CD4-positive, alpha-beta T cell (primary cell): ENCODE measurements at places on chromosomes 6 and 20. TPM values are rescaled to one million over a fixed set of nuclear protein-coding genes. Genes with fewer than 3 reads are reported as not detected.

DNA sequence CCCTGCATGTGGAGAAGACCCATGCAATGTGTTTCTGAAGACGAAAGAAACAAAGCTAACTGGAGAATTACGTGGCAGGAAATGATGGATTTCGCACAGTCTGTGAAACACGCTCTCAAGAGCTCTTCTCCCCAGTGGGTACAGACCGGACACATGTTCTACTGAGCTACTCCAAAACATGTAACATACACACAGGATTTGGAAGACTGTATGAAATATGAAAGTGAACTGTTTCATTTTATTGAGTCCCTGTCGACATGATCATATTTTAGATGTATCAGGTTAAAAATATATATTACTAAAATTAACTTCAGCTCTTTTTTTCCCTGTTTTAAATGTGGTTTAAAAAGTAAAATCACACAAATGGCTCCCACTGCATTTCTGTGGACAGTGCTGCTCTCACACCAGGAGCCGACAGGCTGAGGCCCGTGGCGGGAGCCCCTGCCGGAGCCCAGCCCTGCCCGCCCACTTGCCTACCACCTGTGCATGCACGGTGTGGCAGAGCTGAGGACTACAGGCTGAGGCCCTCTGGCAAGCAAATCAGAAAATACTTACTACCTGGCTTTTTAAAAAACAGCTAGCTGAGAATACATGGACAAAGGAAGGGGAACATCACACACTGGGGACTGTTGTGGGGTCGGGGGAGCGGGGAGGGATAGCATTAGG is 58.9 kb upstream of the NXT1 start:
- DNase-seq, result no peak

DDO gene
- total RNA-seq, result not detected

- DNase-seq, result no peak
These were observed 33.9 kb downstream of the FOXO3 start for GRCh38 chr6:108594640-108595039.

GRCh38 chr6:108676555-108676954 is 115.8 kb downstream of the FOXO3 start:
- DNase-seq, result no peak

DNA sequence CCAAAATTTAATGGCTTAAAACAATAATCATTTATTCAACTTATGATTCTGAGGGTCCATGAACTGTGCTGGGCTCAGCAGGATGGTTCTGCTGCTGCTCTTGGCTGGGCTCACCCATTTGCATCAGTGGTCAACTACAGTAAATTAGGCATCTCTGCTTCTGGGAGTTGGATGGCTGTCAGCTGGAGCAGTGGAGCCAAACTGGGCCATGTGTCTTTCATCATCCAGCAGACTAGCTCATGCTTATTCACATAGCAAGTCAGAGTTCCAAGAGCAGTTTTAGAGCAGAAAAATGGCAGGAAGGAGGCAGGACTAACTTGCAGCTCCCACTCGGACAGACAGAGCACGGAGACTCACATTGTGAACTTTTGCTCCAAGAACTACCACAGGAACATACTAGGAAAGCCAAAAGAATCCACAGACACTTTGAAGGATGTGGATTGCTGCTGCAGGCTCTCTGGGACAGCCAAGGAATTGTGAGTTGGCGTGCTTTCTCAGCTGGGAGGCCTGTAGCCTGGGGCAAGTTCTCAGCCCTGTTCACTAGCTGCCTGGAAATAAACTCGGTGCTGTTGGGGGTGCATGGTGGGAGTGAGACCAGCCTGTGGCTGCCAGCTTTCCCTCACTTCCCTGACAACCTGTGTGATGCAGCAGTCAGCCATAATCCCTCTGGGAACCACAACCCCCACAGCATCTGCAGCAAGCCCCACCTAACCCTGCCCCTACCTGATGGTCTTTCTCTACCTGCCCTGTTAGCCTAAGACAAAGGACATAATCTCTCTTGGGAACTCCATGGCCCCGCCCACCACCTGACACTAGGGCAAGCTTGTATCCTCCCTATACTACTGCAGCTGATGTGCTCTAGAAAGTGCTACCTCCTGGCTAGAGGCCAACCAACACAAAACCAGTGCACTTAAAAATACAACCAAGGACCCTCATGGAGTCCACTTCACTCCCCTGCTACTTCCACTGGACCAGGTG is 129.0 kb downstream of the JPH2 start:
- no peak for DNase-seq

HLA-DPB1 gene
- total RNA-seq, result 31.7 TPM

OR11A1 gene
- not detected for total RNA-seq

FOXS1 gene
- not detected for total RNA-seq

DNA sequence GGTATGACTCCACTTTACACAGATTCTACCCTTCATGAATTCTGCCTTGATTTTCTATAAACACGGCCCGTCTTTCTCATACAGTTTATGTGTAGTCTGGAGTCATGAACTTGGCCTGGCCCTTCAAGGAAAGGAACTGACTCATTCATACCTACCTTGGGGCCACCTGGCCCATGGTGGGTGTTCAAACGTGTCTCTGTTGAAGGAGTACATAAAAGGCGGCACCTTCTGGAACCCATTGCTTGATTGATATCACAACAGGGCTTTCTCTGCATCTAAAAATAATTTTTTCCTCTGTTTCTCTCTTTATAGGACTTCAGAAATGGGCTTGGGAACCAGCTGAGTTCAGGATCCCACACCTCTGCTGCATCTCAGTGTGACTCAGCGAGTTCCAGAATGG is 363.0 kb upstream of the SOX4 start:
- no peak for DNase-seq

DNA sequence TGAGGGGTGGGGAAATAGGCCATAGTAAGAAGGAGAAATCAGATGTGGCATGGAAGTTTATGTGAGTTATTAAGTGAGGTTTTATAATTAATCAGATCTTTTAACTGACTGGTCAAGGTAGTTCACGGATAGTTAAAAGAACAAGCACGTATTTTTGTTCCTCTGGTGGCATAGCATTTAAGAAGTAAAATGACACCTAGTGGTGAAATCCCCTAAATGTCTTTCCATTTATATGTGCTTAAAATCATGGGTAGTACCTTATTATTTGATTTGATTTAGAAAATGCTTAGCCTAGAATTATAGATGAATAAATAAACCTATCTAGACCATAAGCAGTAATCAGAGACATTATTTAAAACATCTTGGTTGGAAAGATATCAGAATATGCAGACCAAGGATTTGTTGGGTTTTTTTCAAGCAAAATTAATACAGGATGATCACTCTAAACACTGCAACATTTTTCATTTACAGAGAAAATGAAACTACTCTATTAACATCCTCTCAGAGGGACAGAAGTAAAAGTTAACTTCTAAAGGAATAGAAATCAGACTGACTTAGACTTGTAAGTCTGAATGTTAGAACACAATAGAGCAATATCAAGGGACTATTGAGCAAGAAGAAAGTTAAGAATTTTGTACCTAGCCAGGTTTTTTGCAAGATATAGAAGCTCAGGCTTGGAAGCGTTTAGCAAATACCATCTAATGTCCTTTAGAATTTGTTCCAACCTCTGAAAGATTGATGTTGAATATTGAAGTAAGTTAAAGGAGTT is 81.1 kb downstream of the STXBP5 start:
- peak; percentile 48 for DNase-seq

- no peak for DNase-seq
These were observed 730.3 kb downstream of the DOK5 start for GRCh38 chr20:55205665-55206064.

DNA sequence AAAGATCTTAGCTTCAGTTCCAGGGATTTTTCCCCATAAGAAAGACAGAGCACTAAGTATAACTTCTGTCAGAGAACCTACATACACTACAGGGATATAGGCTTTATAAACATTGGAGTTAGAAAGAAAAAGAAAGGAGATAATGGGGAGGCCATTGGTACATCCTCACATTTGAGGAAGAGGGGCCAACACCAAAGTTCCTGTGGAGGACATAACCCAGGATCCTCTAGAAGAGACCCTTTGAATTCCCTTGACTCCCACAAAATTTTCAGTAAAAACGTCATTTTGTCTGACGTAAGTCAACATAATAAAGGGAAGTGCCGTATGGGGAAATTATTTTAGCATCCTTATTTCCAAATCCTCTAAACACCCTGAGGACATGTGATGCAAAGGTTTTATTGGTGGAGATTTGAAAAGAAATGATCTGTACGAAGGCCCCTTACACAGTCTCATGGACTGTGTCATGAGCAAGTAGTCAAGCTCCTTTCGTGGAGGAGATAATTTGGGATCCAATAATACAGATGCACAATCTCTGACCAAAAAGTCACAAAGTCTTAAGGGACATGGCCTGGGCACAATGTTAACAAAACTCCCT is 33.2 kb downstream of the HLA-DRA start:
- no peak for DNase-seq

DNA sequence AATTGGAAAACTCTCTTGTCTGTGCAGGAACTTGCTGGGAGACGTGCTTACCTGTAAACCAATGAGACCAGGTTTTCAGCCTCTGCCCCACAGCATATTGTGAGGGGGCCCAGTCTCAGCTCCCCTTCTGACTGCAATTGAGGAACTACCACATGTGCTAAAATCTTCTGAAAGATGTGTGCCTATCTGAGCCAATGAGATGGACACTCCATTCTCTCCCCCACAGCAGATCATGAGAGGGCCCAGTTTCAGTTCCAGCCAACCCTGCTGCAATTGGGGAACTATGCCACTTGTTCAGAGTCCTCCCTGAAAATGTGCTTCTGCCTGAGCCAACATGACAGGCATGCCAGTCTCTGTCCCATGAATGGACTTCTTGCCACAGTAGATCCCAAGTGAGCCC is 20.9 kb upstream of the PI3 start:
- peak; percentile 43 for DNase-seq
